ENCODE measurements at places on chromosomes 5 and 9. TPM values are rescaled to one million over a fixed set of nuclear protein-coding genes. Genes with fewer than 3 reads are reported as not detected.

GRCh38 chr9:82572146-82572545 is 490.8 kb downstream of the RASEF start:
- DNase-seq: no peak

Gene MED7
- 19.3 TPM for total RNA-seq

- DNase-seq: no peak
These were observed 588 bp upstream of the ZBED3 start for GRCh38 chr5:77087484-77088261.

Gene CER1
- total RNA-seq: not detected

DNA sequence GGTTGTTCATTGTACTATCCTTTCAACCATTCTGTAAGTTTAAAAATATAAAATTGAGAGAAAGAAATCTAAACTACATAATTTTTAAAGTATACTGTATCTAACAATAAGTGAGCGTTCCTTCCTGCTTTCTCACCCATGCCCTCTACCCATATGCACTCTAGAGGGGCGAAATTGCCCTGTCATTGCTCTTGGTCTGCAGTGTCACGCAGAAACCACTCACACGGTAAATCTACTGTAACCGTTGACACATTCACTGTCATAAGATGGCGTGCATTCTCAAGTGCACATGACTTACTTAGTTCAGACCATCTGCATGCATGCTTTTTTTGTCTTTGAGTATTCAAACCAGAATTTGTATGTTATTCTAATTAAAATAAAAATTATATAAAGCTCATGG is 55.7 kb upstream of the NIPBL start:
- DNase-seq: no peak

Gene APBA1
- 0.34 TPM for total RNA-seq

Gene TLR4
- 3.7 TPM for total RNA-seq

Gene IFNA4
- total RNA-seq: not detected

- DNase-seq: no peak
These were observed 67.6 kb upstream of the NR5A1 start for GRCh38 chr9:124574534-124575375.

Data from B cell (primary cell).